GDM1 (cell line): ENCODE measurements at places on chromosomes 6 and 20.

GRCh38 chr6:118584911-118585310, 36.8 kb downstream of the PLN start:
- DNase-seq, result no peak

GRCh38 chr6:118712969-118713368, 61.6 kb upstream of the CEP85L start:
- no peak for DNase-seq

- no peak for DNase-seq
These were observed 10.5 kb upstream of the TXNDC5 start for GRCh38 chr6:7921046-7921445.

GRCh38 chr6:84137989-84138575, 89.4 kb downstream of the CEP162 start:
- no peak for DNase-seq

DNA sequence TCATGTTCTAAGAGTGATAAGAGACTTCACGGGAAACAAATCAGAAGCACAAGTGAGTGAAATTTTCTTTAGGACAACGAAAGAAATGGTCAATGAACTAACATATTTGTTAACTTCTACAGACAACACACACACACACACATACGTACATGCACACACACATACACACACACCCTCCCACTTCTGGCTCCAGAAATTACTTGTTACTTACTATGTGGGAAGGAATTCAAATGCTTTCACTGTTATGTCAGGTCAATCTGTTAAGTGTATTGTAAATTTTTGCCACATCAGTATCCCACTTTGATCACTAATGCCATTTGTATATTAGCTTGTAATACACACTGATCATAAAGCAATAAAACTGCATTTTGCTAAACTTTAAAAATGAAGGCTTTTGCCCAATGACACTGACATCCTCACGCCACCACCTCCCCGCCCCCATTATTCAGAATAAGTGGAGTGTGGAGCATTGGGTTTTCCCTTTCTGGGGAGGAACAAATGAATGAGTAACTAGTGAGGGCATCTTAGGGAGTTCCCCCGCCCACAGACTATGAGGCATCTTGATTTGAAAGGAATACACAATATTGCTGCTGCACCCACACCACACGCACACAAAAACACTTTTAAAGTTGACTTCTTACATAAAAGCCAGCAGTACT, 76.2 kb downstream of the ATXN1 start:
- DNase-seq, result no peak

- no peak for DNase-seq
These were observed 81.8 kb upstream of the AGPAT4 start for GRCh38 chr6:161355696-161356095.

DNA sequence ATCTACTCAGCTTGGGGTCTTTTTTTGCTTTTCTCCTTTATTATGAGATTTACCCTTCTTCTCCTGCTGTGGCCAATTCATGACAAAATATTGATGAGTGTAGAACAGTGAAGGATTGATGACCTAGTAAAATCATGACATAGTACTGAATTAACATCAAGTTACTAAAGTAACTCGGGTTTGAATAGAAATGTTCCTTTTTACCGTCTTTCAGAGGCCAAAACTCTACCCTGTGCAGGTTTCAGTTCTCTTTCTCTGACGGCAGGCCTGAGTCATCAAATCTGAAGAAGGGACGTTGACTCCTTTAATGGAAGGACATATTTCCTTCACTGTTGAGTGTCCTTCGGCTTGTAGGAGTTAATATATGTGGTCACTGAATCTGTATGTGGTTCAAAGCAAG, 80.7 kb downstream of the RREB1 start:
- no peak for DNase-seq

DNA sequence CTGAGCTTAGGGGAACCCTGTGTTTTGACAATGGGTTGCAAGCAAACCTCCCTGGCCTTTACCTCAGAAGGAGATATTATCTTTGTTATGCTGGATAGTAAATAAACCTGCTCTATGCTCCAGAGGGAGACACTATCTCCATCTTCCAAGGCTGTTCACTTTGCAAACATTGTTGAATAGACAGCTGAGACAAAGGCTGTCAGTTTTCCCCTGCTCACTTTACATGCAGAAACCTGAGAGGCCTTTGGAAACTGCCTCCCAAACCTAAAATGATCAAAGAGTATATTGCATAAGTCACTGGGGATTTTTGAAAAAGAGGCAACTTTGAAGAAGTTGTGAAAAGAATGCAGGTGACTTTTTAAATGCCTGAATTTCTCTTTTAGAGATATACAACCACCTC, 61.6 kb downstream of the MRAP2 start:
- no peak for DNase-seq

DNA sequence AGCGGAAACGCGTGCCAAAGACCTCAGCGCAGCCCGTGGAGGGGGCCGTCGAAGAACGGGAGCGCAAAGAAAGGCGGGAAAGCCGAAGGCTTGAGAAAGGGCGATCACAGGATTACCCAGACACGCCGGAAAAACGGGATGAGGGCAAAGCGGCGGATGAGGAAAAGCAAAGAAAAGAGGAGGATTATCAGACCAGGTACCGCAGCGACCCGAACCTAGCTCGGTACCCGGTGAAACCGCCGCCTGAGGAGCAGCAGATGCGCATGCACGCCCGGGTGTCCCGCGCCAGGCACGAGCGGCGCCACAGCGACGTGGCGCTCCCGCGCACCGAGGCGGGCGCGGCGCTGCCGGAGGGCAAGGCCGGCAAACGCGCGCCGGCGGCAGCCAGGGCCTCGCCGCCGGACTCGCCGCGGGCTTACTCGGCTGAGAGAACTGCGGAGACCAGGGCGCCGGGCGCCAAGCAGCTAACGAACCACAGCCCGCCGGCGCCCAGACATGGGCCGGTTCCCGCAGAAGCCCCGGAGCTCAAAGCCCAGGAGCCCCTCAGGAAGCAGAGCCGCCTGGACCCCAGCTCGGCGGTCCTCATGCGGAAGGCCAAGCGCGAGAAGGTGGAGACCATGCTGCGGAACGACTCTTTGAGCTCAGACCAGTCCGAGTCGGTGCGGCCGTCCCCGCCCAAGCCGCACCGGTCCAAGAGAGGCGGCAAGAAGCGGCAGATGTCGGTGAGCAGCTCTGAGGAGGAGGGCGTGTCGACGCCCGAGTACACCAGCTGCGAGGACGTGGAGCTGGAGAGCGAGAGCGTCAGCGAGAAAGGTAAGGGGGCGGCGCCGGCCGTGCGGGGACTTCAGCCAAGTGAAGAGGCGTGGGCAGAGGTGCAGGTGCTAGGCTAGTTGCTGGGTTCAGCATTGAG, 296.2 kb downstream of the RIMS1 start:
- DNase-seq, result no peak

DNA sequence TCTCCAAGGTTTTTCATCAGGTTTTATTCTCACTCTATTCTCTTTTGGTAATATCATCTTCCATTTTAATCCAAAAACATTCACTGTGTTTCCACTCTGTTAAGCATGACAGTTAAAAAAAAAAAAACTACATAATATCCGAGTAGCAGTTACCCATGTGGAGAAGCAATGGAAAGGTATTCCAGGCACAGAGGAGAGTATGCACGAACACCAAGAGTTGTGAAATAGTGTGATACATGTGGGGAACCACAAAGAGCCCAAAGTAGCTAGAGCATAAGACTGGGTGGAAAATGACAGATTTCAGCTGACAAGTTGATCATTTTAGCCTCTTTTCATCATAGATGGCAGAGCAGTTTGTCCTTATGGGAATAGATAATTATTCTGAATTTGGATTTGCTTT, 19.9 kb upstream of the FBXL4 start:
- DNase-seq, result no peak

GRCh38 chr20:29750268-29750899, 1507.1 kb upstream of the DEFB115 start:
- DNase-seq, result no peak

GRCh38 chr20:6662309-6662708, 105.2 kb upstream of the BMP2 start:
- no peak for DNase-seq

DNA sequence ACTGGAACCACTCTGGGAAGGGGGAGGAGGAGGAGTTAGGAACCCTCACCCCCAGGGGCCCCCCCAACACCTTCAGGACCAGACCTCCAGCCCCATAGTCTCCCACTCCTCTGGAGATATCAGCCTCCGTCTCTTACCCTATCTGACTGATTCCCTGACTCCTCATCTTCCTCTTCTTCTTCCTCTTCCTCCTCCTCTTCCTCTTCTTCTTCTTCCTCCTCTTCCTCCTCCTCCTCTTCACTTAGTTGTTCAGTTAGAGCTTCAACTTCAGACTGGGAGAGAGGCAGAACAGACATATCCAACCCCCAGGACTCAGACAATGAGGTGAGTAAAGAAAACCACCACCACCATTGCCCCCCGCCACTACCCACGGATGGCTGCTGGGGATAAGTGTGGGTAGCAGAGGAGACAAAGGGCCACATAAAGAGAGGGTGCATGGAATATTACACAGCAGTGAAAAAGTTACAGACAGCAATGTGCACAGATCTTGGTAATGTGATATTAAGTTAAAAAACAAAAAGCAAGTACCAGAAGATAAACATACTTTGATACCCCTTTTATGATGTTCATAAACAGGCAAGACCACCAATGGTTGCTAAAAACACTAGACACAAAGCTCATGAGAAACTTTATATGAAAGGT, 8.0 kb downstream of the EHMT2 start:
- no peak for DNase-seq

DNA sequence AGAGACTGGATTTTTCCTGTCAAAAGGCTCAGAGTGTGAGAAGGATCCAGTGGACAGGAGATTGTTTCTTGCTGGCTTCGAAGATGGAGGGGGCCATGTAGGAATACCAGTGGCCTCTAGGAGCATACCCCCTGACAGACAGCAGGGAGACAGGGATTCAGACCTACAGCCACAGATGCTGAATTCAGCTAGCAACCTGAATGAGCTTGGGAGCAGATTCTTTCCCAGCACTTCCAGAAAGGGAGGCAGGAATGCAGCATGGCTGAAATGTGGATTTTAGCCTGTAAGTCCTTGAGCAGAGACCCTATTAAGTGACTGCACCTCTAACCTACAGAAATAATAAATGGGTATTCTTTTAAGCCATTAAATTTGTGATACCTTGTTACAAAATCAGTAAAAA, 44.6 kb downstream of the STXBP5 start:
- DNase-seq, result no peak

DNA sequence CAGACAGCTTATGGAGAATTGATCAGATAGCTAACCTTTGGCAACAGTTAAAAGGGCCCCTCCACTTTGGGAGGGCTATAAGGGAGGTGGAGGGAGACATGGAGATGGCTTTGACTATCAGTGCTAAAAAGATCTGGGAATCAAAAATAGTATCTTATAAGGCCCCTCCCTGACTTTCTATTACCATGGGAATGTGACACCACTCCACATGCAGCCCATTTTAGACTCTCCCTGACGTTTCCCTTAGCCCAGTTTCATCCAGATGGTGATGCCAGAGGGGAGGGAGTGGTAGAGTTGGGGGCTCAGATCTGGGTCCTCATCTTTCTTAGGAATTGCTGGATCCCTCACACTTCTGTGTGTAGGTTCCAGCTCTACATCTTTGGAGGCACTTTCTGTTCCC, 200.0 kb upstream of the DTNBP1 start:
- no peak for DNase-seq

- DNase-seq, result no peak
These were observed 916 bp upstream of the SUN5 start for GRCh38 chr20:33005132-33005566.

GRCh38 chr20:47336129-47336754, 20.3 kb downstream of the ZMYND8 start:
- DNase-seq, result no peak

GRCh38 chr6:854406-855118, 161.6 kb upstream of the EXOC2 start:
- no peak for DNase-seq

DNA sequence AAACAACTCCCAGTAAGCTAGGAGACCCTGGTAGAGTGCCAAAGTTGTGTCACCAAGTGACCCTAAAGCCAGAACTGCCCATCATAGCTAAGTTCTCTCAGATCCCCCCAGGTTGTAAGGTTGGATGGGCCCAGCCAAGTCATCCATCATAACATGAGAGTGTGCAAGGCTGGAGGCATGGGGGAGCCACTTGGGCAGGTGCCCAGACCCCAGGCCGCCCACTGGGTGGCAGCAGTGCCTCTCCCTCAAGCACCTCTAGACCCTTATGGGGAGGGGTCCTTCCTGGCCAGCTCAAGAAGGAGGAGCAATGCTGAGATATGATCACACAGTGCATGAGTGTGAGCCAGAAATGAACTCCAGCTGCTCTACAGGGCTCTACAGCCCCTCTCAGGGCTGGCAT, 154.5 kb downstream of the MYLK4 start:
- DNase-seq, result no peak

- DNase-seq, result no peak
These were observed 329.1 kb downstream of the TFAP2B start for GRCh38 chr6:51147756-51148155.

GRCh38 chr20:12177657-12178293, 260.1 kb downstream of the BTBD3 start:
- DNase-seq, result no peak
